Mucosa of gallbladder (tissue), 1 donor: ENCODE measurements at places on chromosomes 7 and 10.

DNA sequence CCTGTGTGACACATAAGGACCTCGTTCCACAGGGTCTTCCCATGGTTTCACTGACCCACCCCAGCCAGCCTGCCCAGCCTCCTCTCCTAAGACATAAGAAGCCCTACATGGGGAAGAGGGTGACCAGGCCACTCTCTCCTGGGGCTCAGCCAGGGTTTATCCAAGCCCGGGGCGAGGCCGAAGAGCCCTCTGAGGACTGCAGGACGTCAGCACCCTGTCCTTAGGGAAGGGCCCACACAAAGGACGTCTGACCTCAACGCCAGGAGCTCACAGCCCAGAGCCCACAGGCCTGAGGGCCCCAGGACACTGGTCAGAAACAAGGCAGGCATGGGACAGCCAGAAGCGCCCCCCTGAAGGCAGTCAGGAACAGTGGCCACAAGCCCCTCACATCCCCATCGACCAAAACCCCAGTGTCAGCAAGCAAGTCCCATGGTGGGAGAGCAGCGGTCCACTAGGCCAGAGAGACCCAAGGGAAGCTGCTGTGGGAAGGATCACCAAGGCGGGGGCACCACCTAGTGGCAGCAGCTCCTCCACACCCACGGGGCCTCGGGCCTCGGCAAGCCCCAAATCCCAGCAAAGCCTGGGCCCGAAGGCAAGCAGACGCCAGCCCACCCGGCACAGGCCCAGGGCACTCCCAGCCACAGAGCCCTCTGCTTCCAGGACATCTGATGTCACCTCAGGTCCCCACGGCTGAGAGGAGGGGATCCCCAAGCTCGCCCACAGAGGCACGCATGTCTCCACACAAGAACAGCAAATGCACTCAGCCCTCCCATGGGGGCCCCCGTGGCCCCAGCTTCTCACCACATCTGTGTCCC, 23.4 kb downstream of the MAD1L1 start:
- peak; percentile 62 for DNase-seq

GRCh38 chr7:73900286-73900685, 39.3 kb downstream of the TMEM270 start:
- DNase-seq = no peak

- no peak for DNase-seq
Measured at GRCh38 chr10:131487822-131488221, 176.3 kb upstream of the TCERG1L start.

DNA sequence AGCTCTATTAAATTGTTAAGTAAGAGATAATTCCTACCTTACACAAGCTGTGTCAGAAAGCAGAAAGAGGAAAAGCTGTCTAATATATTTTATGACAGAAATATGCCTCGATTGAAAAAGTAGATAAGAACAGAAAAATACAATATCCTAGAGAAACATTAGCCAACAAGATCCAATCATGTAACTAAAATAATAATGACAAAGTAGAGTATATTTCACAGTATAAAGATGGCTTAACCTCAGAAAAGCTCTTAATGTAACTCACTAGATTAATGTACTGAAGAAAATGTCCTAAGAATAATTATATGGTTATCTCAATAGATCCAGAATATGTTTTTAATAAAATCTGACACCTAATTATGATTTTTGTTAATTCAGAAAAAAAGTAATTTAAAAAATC, 89.8 kb upstream of the HABP2 start:
- no peak for DNase-seq

DNA sequence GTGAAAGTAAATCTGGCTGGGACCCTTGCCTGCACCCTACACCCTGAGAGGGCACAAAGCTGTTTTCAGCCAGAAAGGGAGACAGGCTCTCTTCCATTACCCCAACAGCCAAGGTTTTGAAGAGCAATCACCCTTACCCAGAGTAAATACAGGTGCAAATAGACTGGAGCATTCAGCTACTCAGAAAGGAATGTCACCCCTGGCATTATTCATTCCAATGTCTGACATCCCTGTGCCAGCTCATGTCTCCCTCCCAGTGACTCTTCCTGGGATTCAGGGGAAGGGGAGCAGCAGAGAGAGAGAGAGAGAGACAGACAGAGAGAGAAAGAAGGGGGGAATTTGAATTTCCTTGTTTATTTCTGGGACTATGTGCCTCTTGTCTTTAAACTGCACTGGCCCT, 611.8 kb downstream of the SORCS3 start:
- no peak for DNase-seq

- no peak for DNase-seq
Measured at GRCh38 chr7:108329514-108329913, 126.7 kb downstream of the NRCAM start.

DNA sequence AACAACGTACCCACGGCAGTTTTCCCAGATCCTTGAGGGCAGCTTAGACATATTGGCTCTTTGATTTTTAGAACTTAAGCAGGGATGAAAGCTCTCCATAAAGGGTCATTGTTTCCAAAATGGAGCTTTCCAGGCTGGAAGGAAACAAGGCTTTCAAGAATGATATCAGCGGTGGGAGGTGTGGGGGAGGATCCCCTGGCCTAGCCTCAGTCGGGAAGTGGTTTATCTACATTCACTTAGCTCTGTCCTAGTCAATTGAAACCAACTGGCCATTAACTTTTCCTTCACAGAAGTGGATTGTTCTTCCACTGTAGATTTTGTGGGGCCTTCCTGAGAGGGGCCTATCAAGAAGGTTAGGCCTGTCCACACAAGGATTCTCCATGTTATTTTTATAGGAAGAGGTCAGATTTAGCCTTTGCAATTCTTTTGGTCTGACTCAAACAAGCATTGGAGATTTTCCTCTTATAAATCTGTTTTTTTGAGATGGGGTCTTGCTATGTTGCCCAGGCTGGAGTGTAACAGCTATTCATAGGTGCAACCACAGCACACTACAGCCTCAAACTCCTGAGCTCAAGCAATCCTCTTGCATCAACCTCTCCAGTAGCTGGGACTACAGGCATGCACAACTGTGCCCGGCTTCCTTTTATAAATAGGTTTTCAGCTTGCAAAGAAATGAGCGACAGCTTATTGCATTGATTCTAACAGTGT, 343.5 kb downstream of the LRMDA start:
- no peak for DNase-seq

GRCh38 chr7:26525398-26526264, 234.0 kb downstream of the SNX10 start:
- no peak for DNase-seq

GRCh38 chr10:122207596-122207995, 63.5 kb upstream of the BTBD16 start:
- DNase-seq = no peak

DNA sequence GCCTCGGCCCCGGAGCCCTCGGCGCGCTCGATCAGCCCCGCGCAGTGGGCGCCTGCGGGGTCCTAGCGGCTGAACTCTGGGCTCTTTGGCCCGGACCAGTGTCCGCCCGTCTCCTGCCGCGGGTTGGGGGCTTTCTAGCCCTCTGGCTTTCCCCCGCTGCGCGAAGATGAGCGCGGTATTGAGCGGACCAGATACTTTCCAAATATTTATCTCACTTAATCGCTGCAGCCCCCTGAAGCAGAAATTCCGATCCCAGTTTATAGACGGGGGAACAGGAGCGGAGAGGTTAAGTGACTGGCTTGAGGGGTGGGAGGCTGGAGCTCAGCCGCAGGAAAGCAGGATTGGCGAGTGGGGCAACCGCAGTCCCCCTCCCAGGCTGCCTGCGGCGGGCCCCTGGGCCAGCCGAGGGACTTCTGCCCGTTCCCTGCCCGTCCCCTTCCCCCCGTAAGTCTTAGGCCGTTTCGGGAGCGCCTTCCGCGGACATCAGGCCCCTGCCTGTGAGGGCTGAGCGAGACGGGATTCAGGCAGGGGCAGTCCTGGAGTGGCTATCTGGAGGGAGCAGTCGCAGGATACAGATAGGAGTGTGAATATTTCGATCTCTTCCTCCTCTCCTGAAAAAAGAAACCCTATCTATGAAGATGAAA, 565 bp downstream of the STRIP2 start:
- DNase-seq = no peak

DNA sequence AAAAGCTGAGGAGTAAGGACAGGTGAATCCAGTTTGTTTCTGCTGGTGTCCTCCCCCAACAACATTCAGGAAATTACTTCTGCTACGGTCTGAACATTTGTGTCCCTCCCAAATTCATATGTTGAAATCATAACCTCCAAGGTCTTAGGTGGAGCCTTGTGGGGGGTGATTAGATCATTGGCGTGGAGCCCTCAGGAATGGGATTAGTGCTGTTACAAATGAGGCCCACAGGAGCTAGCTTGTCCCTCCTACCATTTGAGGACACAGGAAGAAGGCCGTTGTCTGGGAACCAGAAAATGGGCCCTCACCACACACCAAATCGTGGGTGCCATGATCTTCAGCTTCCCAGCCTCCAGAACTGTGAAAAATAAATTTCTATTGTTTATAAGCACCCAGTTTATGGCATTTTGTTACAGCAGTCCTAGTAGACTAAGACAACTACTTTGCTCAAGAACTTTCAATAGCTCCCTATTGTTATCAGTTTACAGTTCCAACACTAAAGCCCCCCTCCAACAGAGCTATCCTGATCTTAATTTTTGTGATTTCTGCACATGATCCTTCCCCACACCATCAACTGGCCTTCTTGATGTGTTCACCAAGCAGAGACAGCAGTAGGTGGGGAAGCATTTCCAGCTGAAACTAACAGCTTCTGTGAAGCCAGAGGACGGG, 2.1 kb upstream of the LRMDA start:
- no peak for DNase-seq

GRCh38 chr10:33520223-33520622, 185.8 kb upstream of the NRP1 start:
- DNase-seq = no peak

- DNase-seq = no peak
Measured at GRCh38 chr10:79932841-79933379, 16.0 kb downstream of the SFTPD start.

GRCh38 chr7:105815576-105815975, 60.8 kb downstream of the ATXN7L1 start:
- DNase-seq = no peak

GRCh38 chr7:8702807-8703206, 269.4 kb downstream of the NXPH1 start:
- DNase-seq = no peak

- no peak for DNase-seq
Measured at GRCh38 chr10:7297094-7297493, 113.7 kb downstream of the SFMBT2 start.

DNA sequence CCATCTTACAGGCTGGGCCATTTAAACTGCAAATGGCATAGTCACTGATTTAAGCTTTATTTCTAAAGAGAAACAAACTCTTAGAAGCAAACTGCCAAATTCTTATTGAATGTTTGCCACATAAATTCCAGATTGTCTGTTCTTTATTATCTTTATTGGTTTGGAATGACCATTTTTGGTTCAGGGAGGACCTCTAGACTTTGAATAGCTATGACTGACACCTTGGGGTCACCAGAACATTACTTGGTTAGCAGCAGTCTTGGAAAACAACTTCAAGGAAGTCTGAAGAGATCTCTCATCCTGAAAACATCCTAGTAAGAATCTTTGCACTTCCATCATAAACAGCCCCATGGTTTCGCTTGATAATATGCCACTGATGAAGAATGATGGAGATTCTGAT, 197.1 kb downstream of the SUGCT start:
- no peak for DNase-seq

- no peak for DNase-seq
Measured at GRCh38 chr7:114418117-114418516, 3.5 kb downstream of the FOXP2 start.

DNA sequence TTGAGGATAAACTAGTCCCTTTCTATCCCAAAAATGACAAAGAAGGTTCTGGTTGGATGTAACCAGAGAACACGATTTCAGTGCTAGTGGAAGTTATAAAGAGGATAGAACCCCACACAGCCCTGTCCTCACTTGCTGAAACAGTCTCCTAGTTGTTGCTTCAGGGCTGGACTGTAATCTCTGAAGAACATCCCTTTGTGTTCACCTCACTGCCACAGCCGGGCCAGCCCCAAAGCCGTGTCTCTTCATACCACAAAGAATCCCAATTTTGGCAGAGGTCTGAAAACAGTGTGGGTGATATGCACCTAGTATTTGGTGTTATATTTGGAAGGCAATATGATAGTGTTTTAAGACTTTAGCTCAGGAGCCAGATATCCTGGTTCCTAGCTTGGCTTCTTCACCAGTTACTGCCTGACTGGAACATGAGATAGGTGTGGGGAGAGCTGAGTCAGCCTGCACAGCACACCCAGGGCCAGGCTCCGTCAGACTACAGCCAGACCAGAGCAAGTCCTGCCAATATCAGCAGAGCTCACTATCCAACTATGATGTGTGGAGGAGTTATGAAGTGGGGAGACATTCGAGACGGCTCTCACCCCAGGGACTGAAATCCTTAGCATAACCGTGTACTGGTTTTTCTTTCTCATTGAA, 21.2 kb downstream of the CYP3A4 start:
- no peak for DNase-seq

DNA sequence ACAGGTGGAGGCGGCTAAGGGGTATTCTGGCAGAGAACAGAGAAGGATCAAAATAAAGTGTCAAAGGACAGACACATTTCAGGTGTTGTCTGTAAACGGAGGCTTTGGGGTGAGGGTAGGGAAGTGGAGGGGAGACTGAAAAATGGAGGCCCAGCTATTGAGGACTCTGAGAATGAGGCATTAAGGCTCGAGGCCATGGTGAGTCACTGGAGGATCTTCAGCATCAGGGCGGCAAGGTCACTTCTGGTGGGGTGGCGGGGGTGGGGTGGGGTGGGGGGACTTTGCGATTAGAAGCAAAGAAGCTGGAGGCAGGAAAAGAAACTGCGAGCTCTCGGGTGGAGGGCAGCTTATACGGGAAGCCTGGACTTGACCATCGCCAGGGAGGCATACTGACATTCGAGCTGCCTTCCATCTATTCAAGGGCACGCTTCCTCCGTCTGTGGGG, 58.4 kb upstream of the PCGF5 start:
- no peak for DNase-seq

DNA sequence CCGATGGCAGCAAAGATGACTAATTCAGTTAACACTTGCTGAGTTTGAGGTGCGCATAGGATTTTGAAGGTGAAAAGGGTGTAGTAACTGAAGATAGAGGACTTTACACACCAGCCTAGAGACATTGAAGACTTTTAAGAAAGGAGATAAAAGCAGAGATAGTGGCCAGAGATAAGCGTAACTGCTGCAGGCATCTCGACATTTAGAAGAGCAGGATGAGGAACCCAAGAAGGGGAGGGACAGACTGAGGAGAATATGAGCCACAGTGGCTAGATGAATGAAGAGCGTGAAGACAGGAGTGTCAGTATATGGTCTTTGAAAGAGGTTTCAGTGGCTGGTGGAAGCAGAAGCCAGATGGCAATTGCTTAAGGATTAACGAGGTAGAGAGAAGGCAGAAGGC, 71.6 kb downstream of the CELF2 start:
- DNase-seq = no peak
